Lung microvascular endothelial cell (primary cell): ENCODE measurements at places on chromosomes 6 and 20. TPM values are rescaled to one million over a fixed set of nuclear protein-coding genes. Genes with fewer than 3 reads are reported as not detected.

DNA sequence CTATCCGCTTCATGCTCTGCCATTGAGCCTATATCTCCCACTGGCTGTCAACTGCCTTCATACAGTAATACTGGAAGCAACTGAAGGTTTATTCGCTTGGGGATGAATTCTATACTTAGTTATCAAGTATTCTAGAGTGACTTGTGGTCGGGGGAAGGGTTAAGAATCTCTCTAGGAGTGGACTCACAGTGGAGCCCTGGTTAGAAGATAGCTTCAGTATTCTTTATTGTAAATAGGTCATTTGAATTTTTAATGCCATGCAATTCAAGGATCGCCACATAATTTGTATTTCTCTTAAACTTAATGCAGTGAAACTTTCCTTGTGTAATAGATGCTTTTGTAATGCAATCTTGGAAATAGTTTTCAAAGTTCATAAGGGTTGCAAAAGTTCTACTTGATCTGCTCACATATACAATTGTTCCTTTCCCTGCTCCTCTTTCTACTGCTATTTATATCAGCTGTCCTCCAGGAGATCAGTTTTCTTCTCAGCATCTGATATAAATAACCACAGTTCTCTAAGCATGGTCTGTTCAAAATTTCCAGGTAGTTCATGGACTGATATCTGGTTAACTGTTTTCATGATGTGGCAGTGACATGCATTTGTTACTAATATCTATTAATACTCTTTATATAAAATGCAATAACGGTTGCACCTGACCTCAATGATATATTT is 120.3 kb downstream of the KCNQ5 start:
- no peak for DNase-seq

DNA sequence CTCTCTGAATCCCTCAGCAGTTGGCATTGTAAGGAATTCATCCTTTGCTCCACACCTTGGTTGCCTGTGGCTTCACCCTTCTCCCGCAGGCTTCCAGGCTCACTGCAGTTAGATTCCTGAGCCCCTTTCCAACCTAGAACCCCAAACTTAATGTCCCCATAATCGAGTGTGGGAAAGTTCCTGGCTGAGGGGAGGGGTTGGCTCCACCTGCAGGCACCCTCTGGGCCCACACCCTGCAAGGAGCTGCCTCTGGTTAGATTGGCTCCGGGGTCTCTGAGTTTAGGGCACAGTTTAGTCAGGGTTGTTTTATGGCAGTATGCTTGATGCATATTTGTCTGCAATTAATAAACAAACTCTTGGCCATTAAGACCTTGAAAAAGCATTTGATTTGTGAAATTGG is 63.4 kb downstream of the MTHFD1L start:
- no peak for DNase-seq

DNA sequence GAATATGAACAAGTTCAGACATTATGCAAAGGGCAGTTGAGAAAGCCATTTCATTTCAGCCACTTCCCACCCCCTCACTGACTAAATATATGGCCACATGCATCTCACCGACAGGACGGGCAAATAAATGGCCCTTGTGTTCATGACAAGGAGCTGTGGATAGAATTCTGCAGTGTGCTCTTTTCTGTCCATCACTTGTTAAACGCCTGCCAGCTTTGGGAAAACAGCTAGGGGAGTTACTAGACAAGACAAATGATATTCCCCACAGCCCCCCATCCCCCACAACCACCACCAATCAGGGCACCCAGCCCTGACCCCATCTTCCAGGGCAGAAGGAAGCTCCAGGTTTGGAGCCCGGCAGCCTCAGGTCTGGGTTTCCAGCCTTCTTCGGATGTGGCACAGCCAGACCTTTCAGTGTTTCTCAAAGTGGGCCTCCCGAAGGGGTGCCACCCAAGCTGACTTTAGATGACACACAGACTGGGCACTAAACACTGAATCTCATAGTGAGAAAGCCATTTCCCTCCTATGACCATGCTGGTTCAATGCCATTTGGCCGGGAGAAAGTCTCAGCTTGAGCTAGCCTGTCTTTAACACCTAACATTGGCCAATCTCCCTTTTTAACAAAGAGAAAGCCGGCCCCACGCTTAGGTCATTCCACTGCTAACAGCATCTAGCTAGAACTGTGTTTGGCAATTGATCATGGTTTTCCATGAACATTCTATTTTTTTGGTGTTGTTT is 4.0 kb upstream of the RIPOR3 start:
- DNase-seq, result no peak

DDRGK1 gene
- 22.2 and 44.0 TPM in 2 replicates for total RNA-seq

DNA sequence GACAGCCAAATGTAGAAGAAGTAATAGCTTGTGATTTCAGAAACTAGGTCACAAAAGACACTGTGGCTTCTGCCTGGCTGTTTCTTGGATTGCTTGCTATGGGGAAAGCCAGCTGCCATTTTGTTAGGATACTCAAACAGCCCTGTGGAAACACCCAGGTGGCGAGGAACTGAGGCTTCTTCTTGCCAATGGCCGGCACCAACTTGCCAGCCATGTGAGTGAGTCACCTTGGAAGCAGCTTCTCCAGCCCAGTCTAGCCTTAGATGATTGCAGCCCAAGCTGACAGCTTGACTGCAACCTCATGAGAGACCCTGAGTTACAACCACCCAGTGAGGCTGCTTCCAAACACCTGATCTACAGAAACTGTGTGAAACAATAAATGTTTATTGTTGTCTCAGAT is 11.9 kb upstream of the KIAA1755 start:
- no peak for DNase-seq

- DNase-seq, result no peak
These were observed 255.6 kb downstream of the ERMARD start for GRCh38 chr6:170006900-170007467.

DNA sequence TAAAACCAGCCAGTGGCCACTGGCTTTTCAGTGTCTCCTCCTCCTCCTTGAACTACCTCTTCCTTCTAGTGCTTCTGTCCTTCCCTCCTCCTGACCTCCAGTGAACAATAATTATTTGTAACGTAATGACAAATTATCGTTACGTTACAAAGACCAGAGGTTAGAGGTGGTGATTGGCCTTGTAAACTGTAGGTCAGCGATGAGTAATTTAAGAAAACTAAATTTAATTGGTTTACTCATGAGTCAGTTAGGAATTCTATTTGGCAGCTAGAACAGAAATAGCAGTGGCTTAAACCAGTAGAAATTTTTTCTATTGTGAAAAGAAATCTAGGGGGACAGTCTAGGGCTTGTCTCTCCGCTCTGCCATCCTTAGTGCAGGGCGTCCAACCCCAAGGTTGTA is 38.8 kb downstream of the PPARD start:
- DNase-seq, result no peak

PRICKLE4 gene
- total RNA-seq, result 5.2 and 6.7 TPM in 2 replicates

GRCh38 chr6:80280262-80281010 is 174.0 kb downstream of the BCKDHB start:
- no peak for DNase-seq

DNA sequence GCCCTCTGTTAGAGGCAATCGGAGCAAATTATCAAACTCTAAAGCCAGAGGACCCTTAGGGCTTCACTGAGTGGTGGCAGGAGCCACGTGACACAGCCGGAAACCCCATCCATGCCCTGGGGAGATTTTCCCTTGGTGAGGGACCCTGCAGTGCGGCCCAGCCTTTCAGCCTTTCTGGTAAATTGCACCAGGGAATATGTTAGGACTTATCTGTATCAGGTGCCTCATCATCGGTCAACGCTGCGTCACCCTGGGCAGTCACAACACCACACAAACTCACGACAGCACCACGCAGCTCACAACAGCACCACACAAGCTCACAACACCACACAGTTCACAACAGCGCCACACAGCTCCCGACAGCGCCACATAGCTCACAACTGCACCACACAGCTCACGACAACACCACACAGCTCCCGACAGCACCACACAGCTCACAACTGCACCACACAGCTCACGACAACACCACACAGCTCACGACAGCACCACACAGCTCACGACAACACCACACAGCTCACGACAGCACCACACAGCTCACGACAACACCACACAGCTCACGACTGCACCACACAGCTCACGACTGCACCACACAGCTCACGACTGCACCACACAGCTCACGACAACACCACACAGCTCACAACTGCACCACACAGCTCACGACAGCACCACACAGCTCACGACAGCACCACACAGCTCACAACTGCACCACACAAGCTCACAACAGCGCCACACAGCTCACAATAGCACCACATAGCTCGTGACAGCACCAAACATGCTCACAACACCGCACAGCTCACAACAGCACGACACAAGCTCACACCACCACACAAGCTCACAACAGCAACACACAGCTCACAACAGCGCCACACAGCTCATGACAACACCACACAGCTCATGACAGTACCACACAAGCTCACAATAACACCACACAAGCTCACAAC is 199.0 kb downstream of the DLL1 start:
- DNase-seq, result no peak

SLC13A3 gene
- under 0.01 TPM in 1 of 2 replicates, not detected in the other for total RNA-seq

GRCh38 chr6:67881706-67882065 is 753.4 kb upstream of the ADGRB3 start:
- no peak for DNase-seq

DNA sequence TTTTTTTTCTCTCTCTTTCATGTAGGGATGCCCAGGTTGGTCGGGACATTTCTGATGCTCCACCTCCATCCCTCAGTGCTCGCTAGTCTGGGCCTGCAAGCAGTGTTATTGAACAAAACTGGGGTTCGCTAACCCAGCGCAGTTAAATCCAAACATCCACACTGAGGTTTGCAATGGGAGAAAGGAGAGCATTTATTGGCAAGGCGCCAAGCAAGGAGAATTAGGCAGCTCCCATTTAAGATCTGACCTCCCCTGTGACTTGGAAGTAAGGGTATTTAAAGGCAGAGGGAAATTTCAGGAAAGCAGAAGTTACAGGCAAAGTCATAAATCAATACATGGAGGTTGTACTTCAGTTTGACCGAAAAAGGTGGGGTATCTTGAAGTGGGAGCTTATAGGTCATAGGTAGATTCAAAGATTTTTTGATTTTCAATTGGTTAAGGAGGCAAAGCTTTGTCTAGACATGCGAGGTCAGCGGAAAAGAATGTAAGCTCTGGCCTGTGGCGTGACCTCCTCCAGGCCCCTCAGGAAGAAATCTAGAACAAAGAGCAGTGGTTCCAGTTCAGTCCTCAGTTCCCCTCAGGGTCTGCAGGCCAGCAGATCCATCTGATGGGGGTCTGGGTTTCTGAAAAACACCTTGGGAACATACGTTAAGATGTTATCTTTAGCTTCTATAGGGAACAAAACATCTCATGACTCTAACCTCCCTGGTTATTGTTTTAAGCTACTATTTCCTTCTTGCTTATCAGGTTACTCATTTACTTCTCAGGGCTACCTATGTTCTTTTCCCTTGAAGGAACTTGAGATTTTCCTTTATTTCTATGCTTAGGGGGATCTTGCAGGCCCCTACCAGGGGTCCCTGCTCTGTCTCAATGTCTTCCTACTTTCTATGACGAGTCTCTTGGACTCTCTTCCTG is 66.0 kb upstream of the KIF16B start:
- no peak for DNase-seq

- peak; percentile 26 for DNase-seq
These were observed 195.4 kb downstream of the ASCC3 start for GRCh38 chr6:100685747-100686146.

- no peak for DNase-seq
These were observed 1.3 kb downstream of the C20orf203 start for GRCh38 chr20:32672394-32672981.

DNA sequence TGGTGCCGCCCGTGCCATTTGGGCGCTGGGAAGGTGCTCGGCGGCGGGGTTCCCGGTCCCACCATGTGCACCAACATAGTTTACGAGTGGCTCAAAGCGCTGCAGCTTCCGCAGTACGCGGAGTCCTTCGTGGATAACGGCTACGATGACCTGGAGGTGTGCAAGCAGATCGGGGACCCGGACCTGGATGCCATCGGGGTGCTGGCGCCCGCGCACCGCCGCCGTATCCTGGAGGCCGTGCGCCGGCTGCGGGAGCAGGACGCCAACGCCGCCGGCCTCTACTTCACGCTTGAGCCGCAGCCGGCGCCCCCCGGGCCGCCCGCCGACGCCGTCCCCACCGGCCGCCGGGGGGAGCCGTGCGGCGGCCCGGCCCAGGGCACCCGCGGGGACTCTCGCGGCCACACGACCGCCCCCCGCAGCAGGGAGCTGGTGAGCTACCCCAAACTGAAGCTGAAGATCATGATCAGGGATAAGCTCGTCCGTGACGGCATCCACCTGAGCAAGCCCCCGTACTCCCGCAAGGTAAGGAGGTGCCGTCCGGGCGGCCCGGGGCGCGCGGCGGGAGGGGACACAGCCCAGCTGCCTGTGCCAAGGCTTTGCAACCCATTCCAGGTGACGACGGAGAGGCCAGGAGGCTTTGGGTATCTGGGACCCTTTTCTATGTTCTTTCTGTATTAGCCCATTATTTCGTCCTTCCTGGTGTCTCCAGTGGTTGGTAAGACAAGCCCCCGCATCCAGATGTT is 547 bp downstream of the SAMD5 start:
- DNase-seq, result peak; percentile 26

GRCh38 chr20:57256205-57256604 is 10.2 kb downstream of the BMP7 start:
- DNase-seq, result no peak

DNA sequence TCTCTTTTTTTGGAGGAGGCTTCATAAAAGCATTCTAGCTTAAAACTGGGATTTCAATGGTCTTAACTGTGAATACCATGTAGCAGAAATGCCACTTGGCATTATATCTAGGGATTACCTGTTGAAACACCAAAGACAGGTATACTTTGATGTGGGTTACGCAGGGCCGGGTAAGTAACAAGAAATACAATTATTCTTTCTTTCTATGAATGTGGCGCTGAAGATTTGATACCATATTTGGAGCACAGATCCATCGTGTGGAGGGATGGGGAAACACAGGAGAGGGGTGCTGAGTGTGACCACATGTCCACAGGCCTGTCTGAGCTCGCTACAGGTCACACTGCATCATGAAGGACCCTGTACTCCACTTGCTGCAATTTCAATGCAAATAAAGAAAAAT is 257.8 kb downstream of the GMPR start:
- no peak for DNase-seq

SMPDL3A gene
- 2.4 and 5.4 TPM in 2 replicates for total RNA-seq

DNA sequence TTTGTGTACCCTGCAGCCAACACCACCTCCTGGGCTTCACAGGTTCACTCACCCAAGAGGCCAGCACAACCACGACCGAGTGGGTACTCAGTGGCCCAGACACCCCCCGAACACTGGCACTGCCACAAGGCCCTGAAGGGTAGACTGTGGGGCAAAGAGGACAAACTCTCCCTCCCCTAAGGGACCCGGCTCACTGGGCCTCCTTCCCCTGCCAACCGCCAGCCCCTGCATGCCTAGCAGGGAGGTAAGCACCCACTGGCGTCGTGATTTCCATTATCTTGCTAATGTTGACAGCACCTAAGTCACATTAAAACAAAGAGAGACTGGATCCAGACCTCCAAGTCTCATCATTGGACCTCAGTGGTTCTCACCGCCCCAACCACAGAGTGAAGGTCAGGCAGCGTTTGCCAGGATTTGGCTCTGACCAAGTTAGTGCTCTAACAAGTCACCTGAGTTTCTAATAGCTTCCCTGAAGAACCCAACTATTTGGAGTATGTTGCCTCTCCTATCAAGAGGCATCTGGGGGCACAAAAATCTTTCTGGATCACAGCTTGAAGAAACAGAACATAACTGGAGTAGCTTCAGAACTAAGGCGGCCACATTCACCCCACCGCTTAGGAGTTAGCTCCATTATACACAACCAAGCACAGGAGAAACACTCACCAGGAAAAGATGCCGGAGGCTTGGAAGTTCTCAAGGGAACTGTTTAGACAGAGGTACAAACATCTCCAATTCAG is 14.0 kb upstream of the APMAP start:
- DNase-seq, result no peak
